ENCODE measurements at places on chromosomes 13 and 19.

- no peak for DNase-seq
Measured at GRCh38 chr19:1336079-1336684, 47.5 kb upstream of the NDUFS7 start.

- DNase-seq, result no peak
Measured at GRCh38 chr13:45219123-45219891, 18.5 kb upstream of the KCTD4 start.

DNA sequence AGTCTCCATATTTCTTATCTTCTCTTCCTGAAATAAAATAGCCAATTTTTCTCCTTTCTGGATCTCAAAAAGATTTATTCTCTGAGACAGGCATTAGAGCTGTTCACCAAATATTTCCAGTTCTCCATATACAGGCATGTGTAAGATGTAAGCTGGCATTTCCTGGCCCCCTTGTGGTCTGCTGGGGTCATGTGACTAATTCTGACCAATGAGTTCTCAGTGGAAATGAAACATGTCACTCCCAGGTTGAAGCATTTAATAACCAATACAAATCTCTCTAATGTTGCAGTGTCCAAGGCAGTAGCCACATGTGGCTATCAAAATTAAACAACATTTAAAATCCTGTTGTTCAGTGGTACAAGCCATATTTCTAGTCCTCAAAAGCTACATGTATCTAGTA is 14.8 kb upstream of the CACNA1A start:
- no peak for DNase-seq

DNA sequence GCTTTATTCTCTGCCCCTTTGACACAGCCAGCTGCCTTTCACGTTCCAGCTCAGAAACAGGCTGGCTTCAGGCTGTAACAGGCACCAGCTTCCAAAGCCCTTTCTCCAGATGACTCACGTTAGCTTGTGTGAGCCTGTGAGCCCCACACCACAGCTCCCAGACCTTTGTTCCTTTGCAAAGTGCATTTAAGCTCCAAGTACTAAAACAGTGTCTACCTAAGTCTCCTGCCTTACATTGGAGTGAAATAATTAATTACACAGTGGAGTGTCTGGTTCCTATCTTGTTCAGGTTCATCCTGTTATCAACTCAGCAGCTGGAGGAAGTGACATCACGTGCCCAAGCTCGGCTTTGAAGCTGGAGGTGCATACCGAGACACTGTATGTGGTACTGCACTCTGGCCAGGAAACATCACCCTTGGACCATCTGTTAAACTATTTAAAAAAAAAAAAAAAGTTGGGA is 475.8 kb downstream of the FOXO1 start:
- peak; percentile 87 for DNase-seq

DNA sequence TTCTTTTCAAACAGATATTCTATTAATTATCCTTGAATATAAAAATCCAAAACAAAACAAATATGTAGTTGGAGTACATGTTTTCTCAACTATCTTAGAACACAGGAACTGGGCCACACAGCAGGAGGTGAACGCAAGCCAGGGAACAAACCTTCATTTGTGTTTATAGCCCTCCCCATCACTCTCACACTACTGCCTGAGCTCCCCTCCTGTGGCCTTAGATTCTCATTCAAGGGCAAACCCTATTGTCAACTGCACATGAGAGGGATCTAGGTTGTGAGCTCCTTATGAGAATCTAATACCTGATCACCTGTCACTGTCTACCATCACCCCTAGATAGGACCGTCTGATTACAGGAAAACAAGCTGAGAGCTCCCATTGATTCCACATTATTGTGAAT is 427.1 kb upstream of the PRR20A start:
- DNase-seq, result no peak

DNA sequence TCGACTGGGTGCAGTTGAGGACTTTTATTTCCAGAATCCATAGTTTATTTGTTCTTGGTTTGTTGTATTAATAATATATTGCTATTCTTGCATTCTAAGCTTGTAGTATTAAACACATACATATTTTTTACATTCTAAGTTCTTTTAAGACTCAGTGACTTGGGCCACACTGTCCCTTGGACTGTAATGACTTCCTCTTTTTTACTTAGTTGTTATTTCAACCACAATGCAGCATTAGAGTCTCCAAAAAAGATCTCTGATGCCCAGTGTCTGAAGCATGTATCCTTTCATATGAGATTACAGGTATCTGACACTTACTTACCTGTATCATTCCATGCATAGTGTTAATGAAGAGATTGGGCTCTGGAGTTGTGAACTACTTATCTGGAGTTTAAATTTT is 864.9 kb upstream of the PCDH20 start:
- DNase-seq, result no peak

DNA sequence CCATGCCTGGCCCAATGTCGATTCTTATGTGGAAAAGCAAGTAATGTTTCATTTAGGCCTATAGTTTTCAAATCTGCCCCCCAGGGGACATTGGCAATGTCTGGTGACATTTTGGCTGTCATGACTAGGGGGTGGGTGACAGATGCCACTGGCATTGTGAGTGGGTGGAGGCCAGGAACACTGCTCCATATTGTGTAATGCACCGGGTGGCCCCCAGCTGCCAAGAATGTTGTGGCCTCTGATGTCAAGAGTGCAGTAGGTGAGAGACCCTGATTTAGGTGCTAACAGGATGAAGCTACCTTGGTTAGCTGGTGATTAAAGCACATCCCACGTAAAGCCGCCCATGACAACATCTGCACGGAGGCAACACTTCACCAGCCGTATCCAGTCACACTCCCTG is 10.8 kb downstream of the C19orf44 start:
- DNase-seq, result no peak

- peak; percentile 73 for DNase-seq
Measured at GRCh38 chr19:1672038-1672768, 19.8 kb upstream of the TCF3 start.

- DNase-seq, result peak; percentile 61
Measured at GRCh38 chr19:6424195-6424938, at the start of gene KHSRP. TSS of gene KHSRP (minus strand) at chr19:6424811. CDS start at chr19:6424701, 110 bp downstream.

DNA sequence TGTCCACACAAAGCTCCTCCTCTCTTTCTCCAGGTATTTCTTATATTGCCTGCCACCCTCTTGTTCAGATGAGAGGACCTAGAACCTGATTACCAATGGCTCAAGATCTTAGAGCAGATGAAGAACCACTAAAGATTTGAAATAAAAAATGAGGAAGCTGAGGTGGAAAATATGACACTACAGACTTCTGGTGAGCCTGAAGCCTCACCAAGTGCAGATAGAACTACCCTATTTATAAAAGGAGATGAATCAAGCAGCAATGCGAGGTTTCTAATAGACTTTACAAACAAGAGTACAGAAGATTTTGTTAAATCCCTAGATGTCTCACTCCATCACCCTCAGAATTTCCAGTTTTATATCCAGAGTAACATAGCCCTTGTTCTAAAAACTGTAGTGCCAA is 345.8 kb downstream of the TBC1D4 start:
- DNase-seq, result no peak

GRCh38 chr19:19632661-19633060 is 4.6 kb upstream of the LPAR2 start:
- DNase-seq, result no peak

DNA sequence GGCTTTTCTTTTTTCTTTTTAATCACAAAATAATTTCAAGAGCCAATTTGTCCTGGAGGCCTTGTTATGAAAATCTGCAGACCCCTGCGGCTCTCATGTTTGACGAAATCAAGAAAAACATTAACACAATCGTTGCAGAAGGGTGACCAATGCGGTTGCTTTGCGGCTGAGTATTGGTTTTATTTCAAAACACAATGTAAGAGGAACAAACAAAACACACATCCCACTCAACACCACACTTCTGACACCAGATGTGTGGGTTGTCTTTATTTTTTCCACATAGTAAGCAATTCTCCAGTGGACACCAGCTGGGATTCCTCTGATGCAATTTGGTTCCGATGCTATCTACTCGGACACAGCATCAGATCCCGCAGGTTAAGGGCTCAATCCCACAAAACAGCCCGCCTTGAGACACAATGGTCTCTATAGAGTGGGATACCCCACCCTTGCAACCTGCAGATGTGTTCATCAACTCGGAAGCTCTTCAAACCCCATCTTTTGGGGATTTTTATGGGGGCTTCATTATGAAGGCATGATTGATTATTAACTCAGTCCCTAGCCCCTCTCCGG is 21.9 kb upstream of the CCDC124 start:
- DNase-seq, result no peak

DNA sequence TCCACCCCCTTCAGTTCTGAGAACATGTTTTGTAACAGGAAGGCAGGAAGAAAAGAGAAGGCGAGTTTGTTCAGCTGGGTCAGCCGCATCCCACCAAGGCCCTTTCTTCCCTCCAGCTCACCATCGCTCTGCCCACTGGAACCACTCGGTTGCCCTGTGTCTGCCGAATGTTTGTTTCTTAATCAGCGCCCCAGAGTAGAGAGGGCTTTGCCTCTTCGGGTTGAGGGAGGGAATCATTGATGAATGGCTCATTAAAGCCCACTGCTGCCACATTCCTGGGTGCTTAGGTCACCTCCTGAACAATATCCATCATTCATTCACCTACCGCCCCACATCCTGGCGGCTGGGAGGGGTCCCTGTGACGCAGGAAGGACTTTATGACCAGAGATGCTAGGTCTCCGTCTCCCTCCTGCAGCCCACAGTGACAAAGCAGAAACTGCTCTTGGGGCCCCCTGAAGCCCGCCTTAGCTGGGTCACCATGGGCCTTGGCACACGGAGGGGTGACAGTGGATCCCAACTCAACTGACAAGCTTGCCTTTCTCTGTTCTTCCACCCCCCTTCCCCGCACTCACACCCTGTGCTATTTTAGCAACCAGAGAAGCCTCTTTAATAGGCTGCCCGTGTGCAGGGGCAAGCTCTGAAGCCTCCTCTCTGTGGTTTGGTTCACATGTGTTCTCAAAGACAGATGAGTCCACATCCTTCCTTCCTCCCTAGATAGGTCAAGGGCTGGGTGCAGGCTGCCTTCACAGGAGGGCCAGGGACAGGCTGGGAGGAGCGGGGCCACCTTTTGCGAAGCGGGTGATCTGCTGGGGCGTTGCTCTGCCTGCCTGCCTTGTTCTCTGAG is 46.2 kb downstream of the ACTN4 start:
- peak; percentile 58 for DNase-seq

DNA sequence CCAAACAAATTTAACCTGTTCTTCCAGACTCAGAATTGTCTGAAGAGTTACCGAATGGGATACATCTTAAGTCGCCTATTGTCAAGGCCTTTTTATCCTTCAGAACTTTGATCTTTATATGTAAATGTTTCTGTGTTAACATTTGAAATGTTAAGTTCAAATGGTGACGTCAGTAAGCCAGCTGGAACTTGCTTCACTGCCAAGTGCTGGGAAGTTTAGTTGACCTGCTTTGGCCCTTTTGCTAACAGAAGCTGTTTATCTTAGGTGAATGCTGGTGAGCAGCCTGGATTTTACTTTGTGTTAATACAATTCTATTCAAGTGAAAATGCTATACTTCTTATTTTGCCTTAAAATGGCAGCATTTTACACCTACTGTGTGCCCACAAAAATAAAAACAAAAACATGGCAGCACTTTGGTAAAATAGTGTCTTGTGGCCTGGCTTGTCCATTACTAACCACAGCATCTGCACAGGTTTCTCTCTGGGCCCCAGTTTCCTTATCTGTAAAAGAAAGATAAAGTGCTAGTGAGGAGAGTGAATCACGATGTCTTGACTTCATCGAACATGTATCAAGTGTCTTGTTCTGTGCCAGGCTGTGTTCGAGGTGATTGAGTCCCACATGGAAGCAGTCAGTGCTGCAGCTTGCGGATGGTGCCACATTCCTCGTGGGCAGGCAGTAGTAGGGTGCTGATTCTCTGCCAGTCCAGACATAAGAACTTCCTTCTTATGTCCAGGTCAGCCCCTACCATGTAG is 2.2 kb downstream of the NAXD start:
- no peak for DNase-seq

DNA sequence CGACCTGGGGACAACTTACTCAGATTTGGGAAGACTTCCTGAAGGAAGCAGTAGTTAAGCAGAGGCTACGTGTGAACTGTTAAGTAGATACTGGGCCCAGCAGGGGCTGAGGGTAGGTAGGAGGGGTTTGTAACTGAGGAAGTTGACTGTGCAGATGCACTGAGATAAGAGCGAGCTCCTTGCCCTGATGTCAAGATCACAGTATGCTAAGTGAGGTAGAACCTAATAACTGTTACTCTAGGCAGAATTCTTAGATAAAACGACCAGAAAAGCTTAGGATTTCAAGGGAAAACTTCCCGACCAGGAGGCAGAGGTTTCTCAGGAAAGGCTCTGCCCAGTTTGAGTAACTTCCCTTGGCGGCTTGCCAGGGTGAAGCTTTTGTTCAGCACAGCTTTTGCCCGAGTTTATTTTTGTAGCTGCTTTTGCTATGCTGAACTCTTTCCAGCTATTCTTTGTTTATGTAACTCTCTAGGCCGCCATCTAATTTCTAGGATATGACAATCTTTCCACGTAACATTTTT is 632.1 kb downstream of the DIAPH3 start:
- no peak for DNase-seq

- no peak for DNase-seq
Measured at GRCh38 chr19:16381756-16382401, 57.3 kb downstream of the KLF2 start.

DNA sequence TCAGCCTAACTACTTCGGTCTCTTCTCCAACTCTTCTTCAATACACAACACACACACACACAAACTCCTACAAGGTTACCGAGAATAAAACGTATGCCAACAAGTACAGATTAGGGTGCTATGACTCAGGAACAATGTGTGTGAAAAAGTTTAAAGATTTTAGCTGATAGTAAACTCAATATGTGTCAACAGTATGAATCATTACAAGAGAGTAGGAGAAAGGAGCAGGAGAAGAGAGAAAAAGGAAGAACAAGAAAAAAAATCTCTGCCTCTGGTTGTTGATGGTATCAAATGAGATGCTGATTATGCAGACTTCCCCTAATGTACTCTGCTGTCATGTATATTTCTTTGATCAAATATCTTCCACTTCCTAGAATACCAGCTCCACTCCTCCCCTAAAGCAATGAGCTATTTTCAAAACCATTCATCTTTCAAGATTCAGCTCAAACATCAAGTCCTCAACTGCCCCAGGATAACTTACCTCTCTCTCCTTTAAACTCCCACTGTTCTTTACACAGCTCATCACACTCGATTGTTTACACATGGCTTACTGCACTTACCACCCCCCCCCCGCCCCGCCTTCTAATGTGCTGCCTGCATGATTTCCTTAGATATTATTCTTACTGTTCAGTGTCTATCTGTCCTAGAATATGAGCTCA is 95.6 kb downstream of the FAM216B start:
- DNase-seq, result no peak

DNA sequence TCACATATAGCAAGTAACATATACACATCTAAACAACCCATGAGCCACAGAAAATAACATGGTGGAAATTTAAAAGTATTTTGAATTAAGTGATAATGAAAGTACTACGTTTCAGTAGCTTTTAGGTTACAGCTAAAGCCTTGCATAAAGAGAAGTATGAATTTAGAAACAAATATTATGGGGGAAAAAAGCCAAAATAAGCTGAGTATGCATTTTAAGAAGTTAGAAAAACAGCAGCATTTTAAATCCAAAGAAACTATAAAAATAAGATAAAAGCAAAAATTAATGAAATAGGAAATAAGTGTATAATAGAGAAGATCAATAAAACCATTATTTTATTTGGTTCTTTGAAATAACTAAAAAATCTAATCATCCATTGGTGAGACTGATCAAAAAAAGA is 89.8 kb upstream of the ARHGEF7 start:
- DNase-seq, result no peak
